NCI-H524 treated with DMSO at 0.1 percent for 48 hours (cell line): ENCODE measurements at places on chromosomes 4 and X.
A peak's percentile ranks its signal among the peaks of the same experiment; 100 is the strongest.

- no peak for DNase-seq
These were observed 145.0 kb downstream of the SPCS3 start for GRCh38 chr4:176464748-176465147.

DNA sequence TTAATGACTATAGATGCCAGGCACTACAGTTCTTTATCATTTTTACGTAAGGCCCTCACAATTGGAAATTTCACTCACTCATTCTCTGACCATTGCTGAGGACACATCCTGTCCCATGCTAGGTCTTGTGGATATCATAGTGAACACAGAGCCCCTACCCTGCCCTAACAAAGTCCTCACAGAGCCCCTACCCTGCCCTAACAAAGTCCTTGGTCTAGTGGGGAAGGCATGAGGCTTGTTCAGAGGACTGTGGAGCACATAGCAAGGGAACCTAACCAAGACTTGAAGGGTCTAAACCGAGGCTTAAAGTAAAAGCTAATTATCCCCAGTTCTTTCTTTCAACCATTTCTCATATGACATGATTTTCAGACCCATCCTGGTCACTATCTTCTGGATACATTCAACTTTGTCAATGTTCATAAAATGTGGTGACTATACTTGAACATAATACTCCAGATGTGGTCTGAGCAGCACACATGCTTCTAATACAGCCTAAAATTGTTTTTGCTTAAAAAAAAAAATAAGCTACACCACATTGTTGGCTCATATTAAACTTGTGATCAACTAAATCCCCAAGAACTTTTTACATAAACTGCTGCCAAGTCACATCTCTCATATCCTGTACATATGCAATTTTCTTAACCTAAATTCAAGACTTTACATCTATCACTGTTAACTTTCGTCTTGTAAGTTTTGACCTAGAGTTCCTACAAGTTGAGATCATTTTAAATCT is 77.0 kb downstream of the GPC3 start:
- no peak for DNase-seq

GRCh38 chr4:13705521-13706041 is 78.1 kb upstream of the BOD1L1 start:
- DNase-seq: no peak

GRCh38 chrX:136954930-136955329 is 74.4 kb upstream of the RBMX start:
- DNase-seq: no peak

- DNase-seq: no peak
These were observed 33.9 kb upstream of the AFAP1 start for GRCh38 chr4:7973545-7973981.

- DNase-seq: no peak
These were observed 28.8 kb upstream of the IL13RA1 start for GRCh38 chrX:118698516-118699170.

GRCh38 chrX:153379508-153379907 is 21.6 kb downstream of the PNMA6E start:
- DNase-seq: no peak

GRCh38 chrX:39903937-39904336 is 193.8 kb downstream of the BCOR start:
- no peak for DNase-seq

GRCh38 chrX:43756076-43756475 is 100.0 kb downstream of the MAOA start:
- DNase-seq: no peak

DNA sequence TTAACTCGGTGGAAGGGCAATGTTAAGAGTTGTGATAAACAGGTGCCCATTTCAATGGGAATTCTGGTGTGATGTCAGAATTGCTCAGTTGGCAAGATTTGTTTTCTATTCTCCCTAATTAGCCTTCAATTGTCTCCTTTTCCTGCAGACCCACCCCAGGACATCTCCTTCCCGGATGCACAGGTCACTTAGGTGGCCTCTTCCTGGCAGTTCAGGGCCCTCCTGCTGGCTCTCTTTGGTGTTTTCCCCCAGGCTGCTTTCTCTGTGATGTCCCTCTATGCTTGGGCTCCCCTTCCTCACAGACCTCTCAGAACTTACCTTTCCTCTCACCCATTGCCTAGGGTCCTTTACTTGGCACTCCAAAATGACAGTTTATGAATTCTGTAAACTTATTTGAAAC is 126.3 kb downstream of the GPAT3 start:
- no peak for DNase-seq

- DNase-seq: no peak
These were observed 358.4 kb downstream of the PPP3CA start for GRCh38 chr4:100988876-100989275.

GRCh38 chr4:126559961-126560360 is 1072.8 kb upstream of the INTU start:
- no peak for DNase-seq

GRCh38 chr4:168150420-168151050 is 58.2 kb downstream of the ANXA10 start:
- no peak for DNase-seq

GRCh38 chr4:173370130-173370476 is 651 bp upstream of the SAP30 start:
- DNase-seq: no peak

DNA sequence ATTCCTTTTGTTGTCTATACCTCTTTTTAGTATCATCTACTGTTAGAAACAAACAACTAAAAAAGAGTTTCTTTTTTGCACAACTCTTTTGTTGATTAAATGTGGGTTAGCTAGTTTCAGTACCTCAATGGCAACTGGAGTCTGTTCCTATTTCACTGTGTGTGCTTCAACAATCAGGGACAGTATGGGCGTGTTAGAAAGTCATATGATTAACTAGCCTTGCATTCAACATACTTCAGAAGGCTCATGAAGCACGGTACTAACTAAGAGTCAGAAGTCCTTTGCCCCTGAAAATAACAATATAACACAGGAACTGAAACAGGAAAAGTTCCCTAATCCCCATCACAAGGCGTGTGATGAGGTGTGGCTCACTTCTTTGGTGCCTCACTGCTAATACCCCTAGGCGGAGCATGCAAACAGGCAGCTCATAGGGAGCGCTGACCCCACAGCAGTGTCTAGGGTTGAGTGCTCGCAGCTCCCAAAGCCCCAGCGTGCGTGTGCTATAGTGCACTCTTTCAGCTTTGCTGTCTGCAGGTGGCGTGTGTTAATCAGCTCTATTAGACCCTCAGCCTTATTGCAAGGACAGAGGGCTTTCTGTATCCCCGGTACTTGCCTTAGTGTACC is 203.1 kb upstream of the NDST3 start:
- DNase-seq: no peak

DNA sequence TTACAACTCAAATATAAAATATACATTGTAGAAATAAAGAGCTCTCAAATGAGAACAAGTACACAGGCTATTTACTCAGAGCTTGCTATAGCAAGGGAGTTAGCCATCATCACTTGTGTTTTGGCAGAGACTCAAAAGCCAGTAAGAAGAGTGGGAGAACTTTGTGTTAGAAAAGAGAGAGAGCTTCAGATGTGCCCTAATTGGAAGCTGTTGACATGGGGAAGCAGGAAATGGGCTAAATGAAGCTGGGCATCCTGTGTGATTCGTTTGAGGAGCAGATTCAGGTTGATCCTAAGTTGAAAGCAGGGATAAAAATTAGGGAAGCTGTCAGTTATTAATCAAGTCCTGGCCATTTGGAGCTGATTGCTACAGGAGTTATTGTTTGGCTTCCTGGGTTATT is 207.4 kb upstream of the MAOA start:
- DNase-seq: no peak

- DNase-seq: no peak
These were observed 19.5 kb upstream of the WDFY3 start for GRCh38 chr4:84985952-84986351.

DNA sequence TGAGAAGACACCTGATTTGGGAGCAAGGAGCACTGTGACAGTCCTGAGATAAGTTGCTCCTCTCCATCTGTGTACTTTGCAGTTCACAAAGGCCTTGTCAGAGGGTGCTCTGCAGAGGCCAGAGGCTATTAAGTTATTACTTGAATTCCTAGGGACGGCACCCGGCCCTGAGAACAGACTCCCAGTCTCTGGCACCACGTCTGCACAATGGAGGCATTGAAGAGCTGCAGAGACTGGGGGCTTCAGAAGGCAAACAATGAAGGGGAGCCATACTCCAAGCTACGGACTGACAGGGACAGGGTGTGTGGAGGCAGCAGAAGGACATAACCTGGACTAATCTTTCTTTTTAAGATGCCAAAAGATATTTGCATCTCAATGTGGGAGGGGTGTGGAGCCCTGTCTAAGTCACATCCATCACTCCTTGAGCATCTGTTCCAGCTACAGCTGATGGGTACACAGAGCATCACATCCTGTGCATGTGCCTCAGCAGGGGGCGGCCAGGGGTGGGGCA is 11.5 kb downstream of the RASGEF1B start:
- no peak for DNase-seq

DNA sequence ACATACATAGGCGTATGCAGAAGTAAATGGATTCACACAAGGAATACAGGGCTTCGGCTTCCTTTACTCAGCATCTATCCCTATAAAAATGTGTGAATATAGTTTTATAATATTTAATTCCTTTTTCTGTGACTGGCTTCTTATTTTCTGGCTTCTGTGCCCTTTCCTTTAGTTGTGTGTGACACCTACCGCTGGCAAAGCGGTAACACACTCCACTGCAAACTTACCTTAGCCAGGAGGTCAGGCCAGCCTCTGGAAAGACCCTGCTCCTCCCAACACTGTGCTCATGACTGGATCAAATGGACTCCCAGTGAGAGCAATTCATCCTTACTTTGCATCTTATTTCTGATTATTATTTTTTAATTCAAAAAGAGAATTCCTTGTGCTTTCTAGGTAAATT is 244.2 kb downstream of the ANK2 start:
- no peak for DNase-seq

DNA sequence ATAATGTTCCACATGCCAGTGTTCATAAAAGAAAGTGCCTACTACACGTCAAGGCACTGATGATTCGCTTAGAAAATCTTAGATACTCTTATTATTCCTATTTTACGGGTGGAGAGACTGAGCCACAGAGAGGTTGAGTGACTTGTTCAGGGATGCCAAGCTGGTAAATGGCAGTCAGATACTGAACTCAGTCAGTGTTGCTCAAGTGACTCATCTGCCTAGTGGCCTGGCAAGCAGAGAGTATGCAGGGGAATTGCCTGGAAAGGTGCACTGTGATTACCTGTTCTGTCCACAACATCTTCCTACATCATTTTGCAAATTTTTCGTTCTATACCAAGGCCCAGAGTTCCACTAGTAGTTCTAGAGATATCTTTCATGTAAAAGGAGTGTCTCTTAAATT is 68.4 kb downstream of the RAPGEF2 start:
- DNase-seq: no peak

- DNase-seq: peak; percentile 4
These were observed 667.6 kb downstream of the PCDH18 start for GRCh38 chr4:136864604-136865185.

GRCh38 chrX:132561483-132561882 is 72.6 kb upstream of the MBNL3 start:
- DNase-seq: no peak

DNA sequence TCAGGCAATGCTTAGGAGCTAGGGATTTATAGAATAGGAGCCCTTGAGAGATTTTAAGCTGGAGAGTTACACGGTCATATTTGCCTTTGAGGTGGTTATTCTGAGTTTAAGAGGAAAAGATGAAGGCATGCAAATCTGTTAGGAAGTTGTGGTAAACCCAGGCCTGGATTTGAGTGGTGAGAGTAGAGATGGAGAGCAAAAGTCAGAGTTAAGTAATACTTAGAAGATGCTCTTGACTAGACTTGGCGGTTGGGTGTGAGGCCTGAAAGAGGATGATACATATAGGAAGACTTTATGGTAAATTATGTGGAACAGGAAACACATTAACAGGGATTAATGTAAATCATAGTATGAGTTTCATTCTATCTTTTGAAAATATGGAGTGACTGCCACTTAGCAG is 136.0 kb upstream of the ARX start:
- DNase-seq: no peak

DNA sequence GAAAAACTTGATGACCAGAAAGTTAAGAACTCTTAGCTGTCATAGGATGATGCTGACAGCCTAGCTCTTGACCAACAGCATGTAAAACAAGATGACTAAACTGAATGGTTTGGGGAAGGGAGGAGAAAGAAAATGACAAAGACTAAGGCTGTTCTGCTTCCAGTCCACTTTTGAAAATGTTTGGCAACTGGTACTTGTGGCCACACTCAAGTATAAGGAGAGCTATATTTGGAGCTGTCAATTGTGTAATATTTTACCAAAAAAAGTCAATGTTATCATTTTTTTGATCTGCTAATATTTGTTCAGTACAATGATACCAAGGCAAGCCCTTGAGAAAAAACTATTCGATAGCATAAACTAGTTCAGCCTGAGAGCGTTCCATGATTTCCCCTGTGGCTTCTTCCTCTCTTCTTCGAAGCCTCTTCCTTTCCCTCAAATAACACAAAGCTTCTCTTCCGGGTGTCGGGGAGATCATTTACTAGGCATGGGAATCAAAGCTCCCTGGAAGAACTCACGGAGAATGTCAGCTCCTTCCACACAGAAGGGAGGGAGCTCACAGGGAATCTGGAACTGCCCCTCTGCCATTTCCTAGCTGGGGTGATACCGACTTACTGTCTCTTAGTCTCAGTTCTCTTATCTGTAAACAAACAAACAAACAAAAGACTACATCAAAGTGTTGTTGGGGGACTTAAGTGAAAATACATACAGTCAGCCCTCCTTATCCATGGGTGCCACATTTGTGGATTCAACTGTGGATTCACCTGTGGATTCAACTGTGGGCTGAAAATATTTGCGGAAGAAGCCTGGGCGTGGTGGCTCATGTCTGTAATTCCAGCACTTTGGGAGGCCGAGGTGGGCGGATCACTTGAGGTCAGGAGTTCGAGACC is 82.6 kb downstream of the SCD5 start:
- DNase-seq: no peak

DNA sequence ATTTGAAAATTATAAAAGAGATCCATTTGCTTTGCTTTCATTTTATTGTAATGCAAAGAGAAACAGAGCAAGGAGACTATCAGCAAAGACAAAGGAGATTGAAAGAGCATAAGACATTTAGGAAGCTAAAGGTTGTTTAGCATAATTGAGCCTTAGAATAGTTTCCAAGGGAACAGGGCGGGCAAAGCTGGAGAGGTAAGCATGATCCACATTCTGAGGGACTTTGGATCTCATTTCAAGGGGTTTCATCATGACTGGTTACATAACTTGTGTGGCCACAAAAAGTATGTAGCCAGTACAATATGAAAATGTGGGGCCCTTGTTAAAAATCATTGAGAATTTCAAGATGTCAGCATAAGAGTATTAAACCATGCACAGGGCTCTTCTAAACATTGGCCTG is 406.5 kb downstream of the RPA4 start:
- DNase-seq: no peak

- no peak for DNase-seq
These were observed 157.3 kb upstream of the RAPGEF2 start for GRCh38 chr4:158945529-158946108.

GRCh38 chrX:115652221-115652620 is 91.2 kb downstream of the PLS3 start:
- DNase-seq: no peak

GRCh38 chrX:137313627-137314026 is 252.3 kb upstream of the ZIC3 start:
- no peak for DNase-seq

GRCh38 chr4:109608879-109609278 is 48.8 kb downstream of the MCUB start:
- no peak for DNase-seq
